ENCODE measurements at places on chromosomes 1 and 21.

DNA sequence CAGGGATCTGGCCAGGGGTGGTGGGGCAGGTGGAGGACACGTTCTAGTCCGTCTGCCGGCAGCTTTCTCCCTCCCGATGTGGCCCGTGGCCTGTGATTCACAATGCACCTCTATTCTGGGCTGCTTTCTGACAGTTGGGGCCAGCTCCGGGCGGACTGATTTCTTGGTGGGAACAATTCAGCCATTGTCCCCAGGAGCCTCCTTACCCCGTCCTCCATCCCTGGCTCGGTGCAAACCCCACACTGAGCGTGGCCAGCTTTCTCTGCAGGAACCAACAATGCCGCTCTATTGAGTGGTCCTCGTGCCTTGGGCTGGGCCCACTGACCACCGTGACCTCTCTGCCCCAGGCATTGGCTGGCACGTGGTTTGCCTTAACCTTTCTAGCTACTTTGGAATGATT lies 29.7 kb downstream of the PADI2 start:
- DNase-seq, result no peak

DNA sequence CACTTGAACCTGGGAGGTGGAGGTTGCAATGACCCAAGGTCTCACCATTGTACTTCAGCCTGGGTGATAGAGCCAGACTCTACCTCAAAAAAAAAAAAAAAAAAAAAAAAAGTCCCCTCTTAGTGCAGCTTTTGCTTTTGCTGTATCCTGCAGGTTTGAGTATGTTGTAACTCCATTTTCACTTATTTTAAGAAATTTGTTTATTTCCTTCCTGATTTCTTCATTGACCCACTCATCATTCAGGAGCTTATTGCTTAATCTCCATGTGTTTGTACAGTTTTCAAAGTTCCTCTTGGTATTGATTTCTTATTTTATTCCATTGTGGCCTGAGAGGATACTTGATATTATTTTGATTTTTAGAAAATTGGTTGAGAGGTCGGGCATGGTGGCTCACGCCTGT lies 50.9 kb upstream of the AK4 start:
- no peak for DNase-seq

- DNase-seq, result no peak
These were observed 5.8 kb downstream of the FOXD3 start for GRCh38 chr1:63328122-63328521.

GRCh38 chr21:40235528-40235927 lies 368.3 kb downstream of the PCP4 start:
- DNase-seq, result no peak

DNA sequence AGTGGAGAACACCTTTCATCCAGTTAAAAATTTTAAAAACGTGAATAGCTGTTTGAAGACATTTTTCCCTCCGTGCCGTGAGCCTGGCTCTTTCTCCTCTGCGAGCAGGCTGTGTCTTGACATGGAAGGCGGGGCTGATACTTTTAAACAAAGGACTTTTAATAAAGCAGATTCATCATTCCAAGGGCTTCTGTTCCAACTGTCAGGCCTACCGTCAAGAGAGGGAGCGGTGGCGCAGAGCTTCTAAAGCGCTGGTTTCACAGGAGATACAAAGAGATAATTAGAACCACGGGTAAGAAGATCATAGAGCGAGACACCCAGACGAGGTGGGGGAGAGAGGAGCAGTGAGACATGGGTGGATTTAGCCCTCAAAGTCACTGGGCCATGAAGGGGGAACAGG lies 247.4 kb upstream of the C1orf174 start:
- DNase-seq, result no peak

DNA sequence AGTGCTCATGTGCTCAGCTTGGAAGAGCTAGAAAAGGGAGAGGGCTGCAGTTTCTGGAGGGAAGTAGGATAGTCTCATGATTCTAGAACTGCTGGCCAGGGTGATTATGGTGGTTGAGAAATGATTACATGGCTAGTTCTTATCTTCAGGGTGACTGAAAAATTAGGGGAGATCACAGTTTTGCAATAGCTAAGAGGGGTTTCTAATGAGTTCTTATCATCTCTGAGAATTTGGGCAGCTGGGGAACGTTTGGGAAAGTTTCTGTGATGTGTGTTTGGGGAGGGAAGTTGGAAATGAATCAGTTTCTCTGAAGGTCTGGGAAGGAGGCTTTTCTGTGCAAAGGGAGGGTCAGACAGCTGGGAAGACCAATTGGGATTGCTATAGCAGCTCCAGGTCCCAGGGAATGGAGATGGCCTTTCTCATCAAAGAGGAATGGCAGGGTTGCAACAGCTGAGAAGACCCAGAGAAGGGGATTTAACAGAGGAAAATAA lies 7.6 kb upstream of the RHOU start:
- DNase-seq, result no peak

GRCh38 chr1:105359457-105359856 lies 1609.8 kb downstream of the AMY1C start:
- DNase-seq, result no peak
